ENCODE measurements at places on chromosomes 2 and 18.
A peak's percentile ranks its signal among the peaks of the same experiment; 100 is the strongest.

DNA sequence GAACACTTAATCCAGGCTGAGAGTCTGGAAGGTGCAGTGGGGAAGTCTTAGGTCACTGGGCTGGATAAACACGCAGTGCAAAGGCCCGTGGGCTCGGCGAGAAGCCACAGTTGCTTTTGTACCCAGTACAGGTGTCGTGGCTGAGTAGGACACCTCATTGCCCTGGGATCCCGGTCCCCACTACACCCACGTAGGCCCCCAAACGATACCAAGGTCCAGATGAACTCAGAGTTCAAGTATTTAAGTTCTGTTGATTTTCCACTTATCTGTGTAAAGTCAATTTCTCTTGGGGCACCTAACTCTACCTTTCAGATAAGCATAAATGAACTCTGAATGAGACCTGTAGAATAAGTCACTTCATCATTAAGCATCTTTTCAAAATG is 302.0 kb downstream of the PIEZO2 start:
- no peak for DNase-seq

DNA sequence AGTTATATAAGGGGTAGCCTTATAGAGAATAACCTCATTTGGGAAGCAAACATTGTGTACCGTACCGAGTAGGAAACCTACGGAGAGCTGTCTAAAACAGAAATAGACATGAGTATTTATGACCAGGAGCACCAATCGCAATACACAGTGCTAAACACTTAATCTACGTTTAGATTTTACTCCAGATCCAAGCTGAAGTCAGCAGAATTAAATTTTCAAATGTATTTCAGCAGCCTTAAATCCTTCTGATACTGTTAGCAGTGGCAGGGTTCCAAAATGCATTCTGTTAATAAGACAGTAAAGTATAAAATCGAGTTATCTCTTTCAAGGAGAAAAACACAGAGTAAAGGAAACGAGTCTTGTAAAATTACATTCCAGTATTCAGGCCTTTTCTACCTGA is 118.1 kb upstream of the ZNF521 start:
- no peak for DNase-seq

GRCh38 chr2:204585930-204586329 is 40.7 kb downstream of the PARD3B start:
- no peak for DNase-seq

DNA sequence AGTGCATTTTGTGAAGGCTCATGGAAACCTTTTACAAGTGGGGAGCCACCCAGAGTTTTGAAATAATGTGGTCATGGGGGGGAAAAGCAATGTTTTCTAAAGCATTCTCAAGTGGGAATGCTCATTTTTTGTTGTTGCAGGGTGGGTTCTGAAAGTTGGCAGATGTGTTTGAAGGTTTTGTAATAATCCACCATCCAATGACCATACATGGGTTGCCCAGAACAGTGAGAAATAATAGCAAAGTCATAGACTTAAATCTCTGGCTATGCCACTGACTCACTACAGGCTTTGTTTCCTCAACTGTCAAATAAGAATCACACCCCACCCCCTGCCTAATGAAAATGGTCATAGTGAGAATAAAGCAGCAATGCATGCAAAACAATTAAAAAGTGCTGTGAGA is 2.9 kb downstream of the DSG3 start:
- no peak for DNase-seq

DNA sequence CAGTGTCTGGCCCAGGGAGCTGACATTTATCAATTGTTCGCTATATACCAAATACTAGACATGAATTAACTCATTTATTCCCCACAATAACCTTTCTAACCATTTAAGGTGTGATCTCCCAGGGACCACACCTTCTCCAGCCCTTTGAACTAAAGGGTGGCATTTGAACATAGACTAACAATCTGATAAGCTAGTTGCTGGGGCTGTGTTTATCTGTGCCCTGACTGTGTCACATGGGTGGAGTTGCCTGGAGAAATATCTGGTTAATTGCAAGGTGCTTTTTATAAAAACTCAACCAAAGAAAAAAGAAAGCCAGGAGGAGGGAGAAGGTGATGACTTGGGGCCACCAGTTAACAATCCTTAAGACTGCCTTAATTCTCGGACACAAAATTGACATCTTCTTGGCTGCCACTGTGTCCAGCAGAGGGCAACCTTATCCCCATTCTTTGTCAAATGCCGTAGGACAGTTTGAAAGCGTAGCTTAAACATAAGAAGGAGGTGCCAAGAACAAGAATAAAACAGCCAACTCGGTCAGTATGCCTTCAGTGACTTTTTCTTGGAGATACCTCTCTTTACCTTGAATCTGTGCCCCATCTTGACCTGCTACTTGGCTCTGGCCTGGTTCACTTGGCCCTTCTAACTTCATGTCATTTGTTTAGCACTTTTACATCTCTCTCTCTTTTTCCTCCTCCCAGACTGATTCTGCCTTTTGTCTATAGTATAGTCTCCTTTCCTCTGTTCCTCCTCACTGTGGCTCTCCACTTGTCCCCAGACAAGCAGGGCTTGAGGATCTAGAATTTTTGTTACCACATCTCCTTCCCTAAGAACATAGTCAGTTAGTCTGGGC is 183.4 kb downstream of the MYO3B start:
- peak; percentile 16 for DNase-seq

DNA sequence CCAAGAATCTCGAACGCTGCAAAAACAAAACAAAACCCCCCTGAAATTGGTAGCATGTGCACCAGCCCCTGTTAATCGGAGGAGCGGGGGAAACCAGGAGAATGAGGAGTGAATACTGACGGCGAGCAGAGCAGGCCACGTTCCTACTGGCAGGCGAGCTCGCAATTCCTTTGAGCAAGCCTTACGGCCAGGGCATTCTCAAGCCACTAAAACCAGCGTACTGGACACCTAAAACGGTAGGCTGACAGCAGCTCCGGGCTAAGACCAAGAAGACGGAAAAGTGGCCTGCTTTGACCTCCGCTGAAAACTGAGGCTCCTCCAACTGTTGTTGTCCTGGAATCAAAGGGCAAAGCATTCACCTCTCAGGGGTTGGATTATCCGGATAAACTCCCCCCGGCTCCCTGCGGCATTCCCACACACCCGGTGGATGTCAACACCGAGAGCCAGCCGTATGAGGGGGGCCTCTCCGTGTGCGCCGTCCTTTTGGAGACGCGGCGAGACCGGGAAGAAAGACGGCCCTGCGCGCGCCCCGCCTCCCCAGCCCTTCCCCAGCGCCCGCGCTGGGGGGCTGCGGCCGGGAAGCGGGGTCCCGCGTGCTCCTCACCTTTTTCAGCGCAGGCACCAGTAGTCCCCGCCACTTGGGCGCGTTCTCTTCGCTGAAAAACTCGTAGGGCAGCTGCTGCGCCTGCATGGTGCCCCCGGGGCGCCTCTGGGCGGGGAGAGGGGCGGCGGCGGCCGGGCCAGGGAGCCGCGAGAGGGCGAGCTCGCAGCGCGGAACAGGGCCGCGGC is 925 bp downstream of the SOS1 start:
- no peak for DNase-seq

DNA sequence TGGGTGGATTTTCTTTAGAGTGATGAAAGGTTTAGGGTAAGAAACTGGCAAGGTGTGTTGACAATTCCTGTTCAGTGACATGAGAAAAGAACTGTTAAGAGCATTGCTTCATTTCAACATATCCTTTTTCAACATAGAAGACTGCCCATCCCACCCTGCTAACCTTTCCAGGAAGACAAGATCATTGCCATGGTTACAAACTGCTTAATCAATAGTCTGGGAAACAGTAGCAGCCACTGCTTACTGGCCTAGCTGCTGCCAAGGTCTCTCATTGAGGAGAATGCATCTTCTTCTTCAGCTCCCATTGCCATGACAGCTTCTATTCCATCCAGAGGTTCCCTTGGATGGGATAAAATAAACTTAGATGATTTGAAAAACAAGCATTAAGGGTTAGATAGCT is 212.1 kb downstream of the LRRTM1 start:
- DNase-seq = no peak

DNA sequence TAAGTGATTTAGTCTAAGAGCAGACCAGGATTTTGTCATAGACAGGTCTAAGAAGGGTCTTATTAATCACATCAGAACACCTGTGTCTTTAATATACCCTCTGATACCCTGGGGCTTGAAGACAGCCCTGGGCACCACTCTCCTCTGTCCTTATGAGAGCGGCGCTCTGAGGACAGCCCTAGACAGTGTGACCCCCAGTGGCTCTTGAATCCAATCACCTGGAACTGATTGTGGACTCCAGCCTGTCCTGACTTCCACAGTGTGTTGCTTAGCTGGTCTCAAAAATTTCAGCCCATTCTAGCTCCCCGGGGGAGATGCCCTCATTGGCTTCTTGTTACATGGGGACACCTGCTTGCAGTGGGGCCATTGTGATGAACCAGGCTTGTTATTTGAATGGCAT is 195.8 kb upstream of the SMAD2 start:
- no peak for DNase-seq

- DNase-seq = no peak
These were observed 24.0 kb upstream of the GPC1 start for GRCh38 chr2:240411261-240412160.

DNA sequence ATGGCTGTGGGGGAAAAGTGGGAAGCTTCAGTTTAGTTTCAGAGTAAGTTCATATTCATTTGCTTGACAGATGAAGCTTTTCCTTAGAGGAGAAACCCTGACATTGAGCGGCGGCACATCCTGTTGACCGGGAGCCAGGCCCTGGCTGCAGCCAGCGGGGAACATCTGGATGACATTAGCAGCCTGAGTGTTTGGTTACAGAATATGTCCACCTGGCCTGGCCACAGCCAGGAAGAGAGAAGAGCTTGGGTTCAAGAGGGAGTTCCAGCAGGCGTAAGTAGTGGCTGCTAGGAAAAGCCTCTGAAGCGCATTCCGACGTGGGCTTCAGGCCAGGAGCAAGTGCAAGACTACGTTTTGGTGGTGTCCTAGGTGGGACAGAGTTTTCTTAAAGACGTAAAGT is 144.9 kb upstream of the MYCN start:
- no peak for DNase-seq

GRCh38 chr2:55511508-55512124 is 7.9 kb upstream of the CFAP36 start:
- peak; percentile 7 for DNase-seq

GRCh38 chr2:157497638-157498314 is 53.9 kb upstream of the CYTIP start:
- DNase-seq = peak; percentile 30

DNA sequence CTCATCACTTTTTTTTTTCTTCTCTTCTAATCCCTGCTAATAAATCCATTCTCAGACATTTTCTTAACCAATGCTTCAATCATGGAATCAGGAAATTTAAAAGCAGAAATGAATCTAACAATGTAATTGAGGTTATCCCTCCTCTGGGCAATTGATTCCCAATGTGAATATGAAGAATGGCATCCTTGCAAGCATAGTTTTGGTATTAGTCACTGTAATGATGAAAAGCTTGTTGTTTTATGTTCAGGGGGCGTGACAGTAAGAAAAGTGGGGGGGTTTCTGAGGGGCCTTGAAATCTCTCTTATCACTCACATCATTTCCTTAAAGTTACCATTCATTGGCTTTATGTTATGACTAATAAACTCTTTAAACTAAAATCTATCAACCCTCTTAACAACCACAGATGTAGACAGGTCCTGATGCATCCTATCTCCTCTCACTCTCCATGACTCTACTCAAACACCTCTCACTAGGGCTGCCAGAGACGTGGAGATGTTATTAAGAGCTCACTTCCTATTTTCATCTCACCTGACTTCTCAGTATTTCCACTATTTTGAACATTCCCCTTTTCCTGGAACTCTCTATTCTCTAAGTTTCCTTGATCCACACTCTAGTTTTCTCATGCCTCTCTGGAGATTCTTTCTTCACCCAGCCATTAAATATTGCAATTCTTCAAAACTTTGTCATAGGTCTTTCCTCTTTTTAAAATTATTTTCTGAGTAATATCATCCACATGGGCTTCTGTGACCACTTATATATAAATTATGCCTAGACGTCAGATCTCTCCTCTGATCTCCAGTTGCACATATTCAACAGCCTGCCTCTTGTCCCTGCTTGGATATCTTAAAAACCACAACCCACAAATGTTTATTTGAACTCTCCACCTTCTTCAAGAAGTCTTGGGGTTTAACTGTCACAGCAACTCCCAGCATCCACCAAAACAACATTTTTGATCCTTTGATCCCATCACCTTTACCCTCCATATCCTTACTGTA is 332.9 kb downstream of the CDH2 start:
- no peak for DNase-seq

- DNase-seq = no peak
These were observed 110.4 kb downstream of the CDC42EP3 start for GRCh38 chr2:37560863-37561614.

DNA sequence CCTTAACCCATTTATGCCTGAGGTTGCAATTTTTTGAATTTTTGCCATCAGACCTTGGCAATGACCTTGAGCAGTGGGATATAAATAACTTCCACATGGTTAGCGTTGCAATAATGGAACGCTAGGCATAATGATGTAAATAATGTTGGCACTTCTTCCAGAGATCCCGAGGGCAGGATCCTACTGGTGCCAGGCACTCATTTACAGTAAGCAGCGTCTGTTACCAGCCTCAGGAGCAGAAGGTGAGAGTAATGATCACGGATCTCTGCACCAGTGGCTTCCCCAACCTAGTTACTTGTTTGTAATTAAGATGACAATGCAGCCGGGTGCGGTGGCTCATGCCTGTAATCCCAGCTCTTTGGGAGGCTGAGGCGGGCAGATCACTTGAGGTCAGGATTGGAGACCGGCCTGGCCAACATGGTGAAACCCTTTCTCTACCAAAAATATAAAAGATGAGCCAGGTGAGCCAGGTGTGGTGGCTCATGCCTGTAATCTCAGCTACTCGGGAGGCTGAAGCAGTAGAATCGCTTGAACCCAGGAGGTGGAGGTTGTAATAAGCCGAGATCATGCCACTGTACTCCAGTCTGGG is 41.9 kb downstream of the CPO start:
- no peak for DNase-seq

DNA sequence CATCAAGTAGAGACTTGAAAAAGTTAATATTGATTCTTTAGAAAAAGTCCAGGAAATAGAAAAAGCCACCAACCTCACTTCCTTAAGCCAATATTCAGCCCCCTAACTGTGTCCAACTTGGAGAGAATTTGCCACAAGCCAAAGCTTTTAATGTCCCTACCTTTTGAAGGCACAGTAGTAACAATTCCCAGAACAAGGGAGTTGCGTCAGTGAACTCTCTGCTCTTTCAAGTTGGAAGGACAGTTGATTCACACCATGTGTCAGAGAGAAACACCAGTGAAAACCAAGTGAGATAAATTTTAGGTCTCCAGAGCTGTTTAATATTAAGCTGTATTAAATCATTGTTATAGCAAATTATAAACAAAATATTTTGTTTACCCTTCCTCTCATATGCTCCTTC is 66.1 kb downstream of the EXOC6B start:
- DNase-seq = no peak

Measured in NCI-H2029 treated with DMSO at 0.1 percent for 48 hours (cell line).